Astrocyte (in vitro differentiated cells and primary cell): ENCODE measurements at places on chromosomes 12 and 14. TPM values are rescaled to one million over a fixed set of nuclear protein-coding genes. Genes with fewer than 3 reads are reported as not detected.

DNA sequence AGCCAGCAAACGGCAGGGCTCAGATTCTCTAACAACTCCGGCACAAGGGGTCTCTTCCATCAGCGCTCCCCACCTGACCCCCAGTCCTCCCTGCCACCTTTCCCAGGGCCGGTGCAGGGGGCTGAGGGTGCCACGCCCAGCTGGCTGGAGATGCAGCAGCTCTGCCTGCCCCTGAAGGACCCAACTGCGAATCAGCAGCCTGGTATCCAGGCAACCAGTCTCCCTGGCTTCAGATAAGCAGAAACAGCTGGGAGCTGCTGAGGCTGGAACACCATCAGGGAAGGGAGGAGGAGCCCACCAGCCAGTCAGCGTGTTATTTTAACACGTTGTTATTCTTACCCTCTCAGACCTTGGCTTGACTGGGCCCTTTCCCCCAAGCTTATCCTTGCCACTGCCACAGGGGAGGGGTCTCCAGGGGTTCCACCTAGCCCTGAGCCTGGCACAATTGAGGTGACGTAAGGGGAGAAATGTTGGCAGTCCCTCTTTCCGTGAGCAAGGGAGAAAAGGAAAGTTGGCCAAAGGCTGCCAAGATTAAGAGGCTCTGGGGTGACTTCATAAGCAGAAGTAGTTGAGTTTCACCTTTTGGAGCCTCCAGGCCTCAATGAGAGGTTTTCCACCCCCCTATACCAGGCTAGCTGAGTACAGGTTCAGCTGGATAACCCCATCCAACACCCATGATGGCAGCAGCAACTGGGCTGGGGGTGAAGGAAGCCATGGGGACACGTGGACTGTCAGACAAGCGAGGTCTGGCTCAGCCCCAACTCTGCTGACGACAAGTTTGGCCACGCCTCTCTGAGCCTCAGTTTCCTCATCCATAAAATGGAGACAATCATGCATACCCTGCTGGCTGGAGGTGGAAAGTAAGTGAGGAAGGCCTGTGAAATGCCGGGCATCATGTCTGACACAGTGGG is 91.1 kb downstream of the IRF2BPL start:
- H3K27ac ChIP-seq: peak overlapping the region; percentile 65
- H3K27me3 ChIP-seq: no peaks in the 10 kb centered on the region
- no peaks in the 10 kb centered on the region for H3K36me3 ChIP-seq
- peak; percentile 87 for DNase-seq
- H3K4me1 ChIP-seq: peaks cover 21% of the 10 kb centered on the region
- no peak overlapping the region for H3K4me3 ChIP-seq

- no peak overlapping the region for H3K27ac ChIP-seq
- peak overlapping the region; percentile 3 for H3K4me3 ChIP-seq
- H3K36me3 ChIP-seq: no peaks in the 10 kb centered on the region
- H3K4me1 ChIP-seq: peaks cover 6% of the 10 kb centered on the region
- no peaks in the 10 kb centered on the region for H3K27me3 ChIP-seq
These were observed 1037.8 kb downstream of the BCL11B start for GRCh38 chr14:98234208-98234607.

- DNase-seq: peak; percentile 23
- peaks cover 13% of the 10 kb centered on the region for H3K4me1 ChIP-seq
- no peak overlapping the region for H3K4me3 ChIP-seq
- no peaks in the 10 kb centered on the region for H3K36me3 ChIP-seq
- no peak overlapping the region for H3K27ac ChIP-seq
These were observed 139.3 kb downstream of the CALM1 start for GRCh38 chr14:90536092-90536491.

GRCh38 chr12:91819132-91819447 is 326.6 kb downstream of the BTG1 start:
- no peak overlapping the region for H3K27ac ChIP-seq
- H3K4me1 ChIP-seq: peaks cover 10% of the 10 kb centered on the region
- no peak overlapping the region for H3K4me3 ChIP-seq

DNA sequence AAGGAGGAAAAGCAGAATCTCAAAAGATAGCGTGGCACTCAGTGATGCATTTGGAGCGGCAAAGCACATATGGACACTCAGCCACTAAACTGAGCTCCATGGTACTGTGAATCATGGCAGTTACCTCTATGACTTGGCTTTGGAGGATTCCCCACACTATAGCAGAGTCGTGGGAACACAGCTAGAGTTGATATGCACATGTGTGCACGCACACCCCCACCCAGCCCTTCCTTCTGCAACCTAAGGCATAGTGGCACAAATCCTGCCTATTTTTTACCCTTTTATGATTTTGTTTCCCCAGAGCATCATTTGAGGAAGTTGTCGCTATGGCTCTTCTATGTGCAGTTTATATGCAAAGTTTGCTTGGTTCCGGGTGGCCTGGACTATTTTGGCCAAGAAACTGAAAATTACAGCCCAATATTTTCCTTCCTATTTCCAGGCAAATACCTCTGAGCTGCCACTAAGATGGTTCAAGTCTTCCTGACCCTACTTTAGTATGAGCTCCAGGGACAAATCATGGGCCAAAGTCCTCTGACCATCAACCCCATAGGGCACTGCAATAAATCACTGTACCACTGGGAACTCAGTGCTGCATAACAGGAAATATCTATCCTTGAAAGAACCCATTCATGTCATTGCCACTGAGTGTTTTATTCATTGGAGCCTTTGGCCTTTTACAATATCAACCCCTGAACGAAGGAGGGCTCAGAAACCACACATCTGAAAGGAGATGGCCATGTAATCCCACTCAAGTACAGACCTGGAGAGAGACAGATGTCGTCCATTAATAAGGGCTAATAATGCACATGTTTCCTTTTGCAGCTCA is 177.5 kb downstream of the EGLN3 start:
- H3K4me3 ChIP-seq: no peak overlapping the region
- H3K27ac ChIP-seq: no peak overlapping the region
- no peak for DNase-seq
- H3K4me1 ChIP-seq: no peaks in the 10 kb centered on the region
- no peaks in the 10 kb centered on the region for H3K27me3 ChIP-seq

GRCh38 chr14:21102521-21103410 is 1.9 kb downstream of the TMEM253 start:
- DNase-seq: no peak
- H3K4me1 ChIP-seq: peaks cover 33% of the 10 kb centered on the region
- H3K4me3 ChIP-seq: peak overlapping the region; percentile 71
- peak overlapping the region; percentile 99 for H3K27ac ChIP-seq
- H3K27me3 ChIP-seq: peaks cover 8% of the 10 kb centered on the region

DNA sequence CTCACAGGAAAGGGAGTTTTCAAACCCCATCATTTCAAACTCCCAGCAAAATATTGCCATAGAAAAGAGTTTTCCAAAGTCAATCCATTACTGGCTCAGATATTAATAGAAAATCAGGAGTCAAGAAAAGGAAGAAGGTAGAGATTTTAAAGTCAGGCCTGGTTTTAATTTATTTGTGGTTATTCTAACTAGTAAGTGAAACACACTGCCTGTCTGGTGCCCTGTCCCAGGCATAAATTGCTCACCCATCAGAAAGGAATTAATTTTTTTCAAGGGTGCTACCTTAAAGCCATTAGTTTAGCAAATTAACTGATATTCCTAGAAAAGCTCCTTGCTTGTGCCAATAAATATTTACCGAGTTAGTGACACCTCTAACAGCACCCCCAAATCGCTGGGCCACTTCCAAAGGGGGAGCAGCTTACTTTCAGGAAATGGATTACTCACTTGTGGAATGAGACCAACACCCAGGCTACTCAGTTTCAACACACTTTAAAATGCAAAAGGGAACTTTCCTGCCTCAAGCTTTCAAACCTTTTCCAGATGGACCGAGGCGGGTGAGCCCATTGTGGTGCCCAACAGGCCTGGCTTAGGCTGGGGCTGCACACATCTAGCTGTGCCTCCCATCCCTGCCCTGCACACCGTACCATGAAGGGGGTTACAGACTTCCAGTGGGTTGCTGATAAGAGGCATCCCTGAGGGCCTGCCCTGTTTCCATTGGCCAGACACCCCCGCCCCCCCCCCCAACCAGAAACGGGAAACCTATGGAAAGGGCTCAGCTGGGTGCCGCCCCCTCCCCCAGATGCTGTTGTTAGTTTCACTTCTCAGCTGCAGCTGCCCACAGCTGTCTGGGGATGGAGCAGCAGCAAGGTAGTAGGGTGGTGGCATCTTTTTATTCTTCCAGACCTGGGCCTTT is 117.2 kb downstream of the SAMD4A start:
- H3K4me1 ChIP-seq: peaks cover 54% of the 10 kb centered on the region
- H3K27ac ChIP-seq: peak overlapping the region; percentile 66
- no peak overlapping the region for H3K4me3 ChIP-seq
- DNase-seq: peak; percentile 81
- H3K27me3 ChIP-seq: no peaks in the 10 kb centered on the region

GRCh38 chr14:57828713-57829112 is 37.2 kb downstream of the SLC35F4 start:
- no peaks in the 10 kb centered on the region for H3K36me3 ChIP-seq
- H3K27me3 ChIP-seq: no peaks in the 10 kb centered on the region
- H3K27ac ChIP-seq: no peak overlapping the region
- no peak for DNase-seq
- no peak overlapping the region for H3K4me3 ChIP-seq

- no peak overlapping the region for H3K27ac ChIP-seq
- H3K4me1 ChIP-seq: no peaks in the 10 kb centered on the region
- no peaks in the 10 kb centered on the region for H3K36me3 ChIP-seq
- peak; percentile 32 for DNase-seq
- no peak overlapping the region for H3K4me3 ChIP-seq
These were observed 88.9 kb downstream of the LIN7A start for GRCh38 chr12:80848858-80849257.

The TAS2R50 gene
- total RNA-seq: 0.60 and 1.2 TPM in 2 replicates

The TMEM179 gene
- total RNA-seq: 0.75 and 0.82 TPM in 2 replicates

The SPX gene
- 19.8 and 26.1 TPM in 2 replicates for total RNA-seq

The RFX4 gene
- total RNA-seq: 0.07 TPM in 1 of 2 replicates, not detected in the other
